Adrenal gland (tissue), 19 donors: ENCODE measurements at places on chromosomes 5 and 9. TPM values are rescaled to one million over a fixed set of nuclear protein-coding genes. Genes with fewer than 3 reads are reported as not detected.

GRCh38 chr9:12726795-12727194, 33.6 kb downstream of the TYRP1 start:
- no peak for DNase-seq
- no peaks in the 10 kb centered on the region for H3K27me3 ChIP-seq
- no peaks in the 10 kb centered on the region for H3K4me1 ChIP-seq
- no peaks in the 10 kb centered on the region for H3K36me3 ChIP-seq
- no peak overlapping the region for H3K4me3 ChIP-seq

The RNF208 gene
- 8.5 TPM for total RNA-seq

The BICD2 gene
- total RNA-seq: 21.1 TPM

The CMYA5 gene
- 0.12 TPM for total RNA-seq

GRCh38 chr5:95712347-95712958, 18.7 kb upstream of the RHOBTB3 start:
- no peaks in the 10 kb centered on the region for H3K4me1 ChIP-seq
- no peak overlapping the region for H3K4me3 ChIP-seq
- no peaks in the 10 kb centered on the region for H3K27me3 ChIP-seq
- peak; percentile 38 for DNase-seq
- H3K36me3 ChIP-seq: no peaks in the 10 kb centered on the region

DNA sequence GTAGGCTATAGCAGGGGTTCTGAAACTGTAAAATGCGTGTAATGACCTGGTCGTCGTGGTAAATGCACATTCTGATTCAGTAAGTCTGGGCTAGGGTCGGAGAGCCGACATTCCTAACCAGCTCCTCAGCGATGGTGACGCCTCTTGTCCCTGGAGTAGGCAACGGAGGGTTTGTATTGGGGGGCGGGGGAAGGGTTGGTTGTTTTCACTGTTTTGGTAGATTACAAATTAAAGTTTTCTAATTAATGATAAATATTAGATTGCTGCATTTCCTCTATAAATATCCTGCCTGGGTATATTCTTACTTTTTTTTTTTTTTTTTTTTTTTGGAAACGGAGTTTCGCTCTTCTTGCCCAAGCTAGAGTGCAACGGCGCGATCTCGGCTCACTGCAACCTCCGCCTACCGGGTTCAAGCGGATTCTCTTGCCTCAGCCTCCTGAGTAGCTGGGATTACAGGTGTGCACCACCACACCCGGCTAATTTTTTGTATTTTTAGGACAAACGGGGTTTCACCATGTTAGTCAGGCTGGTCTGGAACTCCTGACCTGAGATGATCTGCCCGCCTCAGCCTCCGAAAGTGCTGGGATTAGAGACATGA, 566 bp upstream of the ALDH7A1 start:
- no peak overlapping the region for H3K4me3 ChIP-seq
- H3K27me3 ChIP-seq: no peaks in the 10 kb centered on the region
- peak; percentile 49 for DNase-seq
- H3K27ac ChIP-seq: no peak overlapping the region
- H3K4me1 ChIP-seq: peaks cover 3% of the 10 kb centered on the region
- no peaks in the 10 kb centered on the region for H3K36me3 ChIP-seq

DNA sequence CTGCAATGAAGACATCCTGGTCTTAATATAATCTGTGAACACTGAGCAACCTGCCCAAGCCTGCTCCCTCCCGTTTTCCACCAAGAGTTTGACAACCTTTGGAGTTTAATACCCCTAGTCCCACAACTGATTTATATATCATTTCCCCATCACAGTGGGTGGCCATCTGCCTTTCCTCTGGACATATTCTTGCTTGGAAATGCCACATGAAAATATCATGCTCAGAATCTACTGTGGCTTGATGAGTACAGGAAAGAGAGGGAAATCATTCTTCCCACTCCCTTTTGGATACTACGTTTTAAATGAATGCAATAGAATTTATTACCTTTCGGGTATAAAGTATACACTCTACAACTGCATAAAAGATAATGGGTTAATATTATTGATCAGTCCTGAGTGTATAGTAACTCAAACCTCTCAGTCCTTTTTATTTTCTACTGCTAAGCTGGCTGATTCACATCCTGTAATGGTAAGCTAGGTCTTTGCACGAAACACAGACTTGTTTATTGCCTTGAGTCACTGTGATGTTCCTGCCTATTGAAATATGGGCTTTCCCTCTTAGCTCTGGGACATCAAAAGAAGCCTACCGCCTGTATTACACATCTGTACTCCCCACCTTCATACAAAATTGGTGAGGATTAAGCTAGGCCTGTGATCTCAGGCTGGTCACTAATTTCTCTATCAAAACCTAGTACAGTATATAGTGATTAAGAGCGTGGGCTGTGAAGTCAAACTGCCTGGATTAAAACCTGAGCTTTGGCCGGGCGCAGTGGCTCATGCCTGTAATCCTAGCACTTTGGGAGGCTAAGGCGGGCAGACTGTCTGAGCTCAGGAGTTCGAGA, 67.6 kb upstream of the NR5A1 start:
- no peak overlapping the region for H3K4me3 ChIP-seq
- no peak for DNase-seq
- no peak overlapping the region for H3K27ac ChIP-seq
- no peaks in the 10 kb centered on the region for H3K27me3 ChIP-seq
- no peaks in the 10 kb centered on the region for H3K4me1 ChIP-seq
- no peaks in the 10 kb centered on the region for H3K36me3 ChIP-seq

DNA sequence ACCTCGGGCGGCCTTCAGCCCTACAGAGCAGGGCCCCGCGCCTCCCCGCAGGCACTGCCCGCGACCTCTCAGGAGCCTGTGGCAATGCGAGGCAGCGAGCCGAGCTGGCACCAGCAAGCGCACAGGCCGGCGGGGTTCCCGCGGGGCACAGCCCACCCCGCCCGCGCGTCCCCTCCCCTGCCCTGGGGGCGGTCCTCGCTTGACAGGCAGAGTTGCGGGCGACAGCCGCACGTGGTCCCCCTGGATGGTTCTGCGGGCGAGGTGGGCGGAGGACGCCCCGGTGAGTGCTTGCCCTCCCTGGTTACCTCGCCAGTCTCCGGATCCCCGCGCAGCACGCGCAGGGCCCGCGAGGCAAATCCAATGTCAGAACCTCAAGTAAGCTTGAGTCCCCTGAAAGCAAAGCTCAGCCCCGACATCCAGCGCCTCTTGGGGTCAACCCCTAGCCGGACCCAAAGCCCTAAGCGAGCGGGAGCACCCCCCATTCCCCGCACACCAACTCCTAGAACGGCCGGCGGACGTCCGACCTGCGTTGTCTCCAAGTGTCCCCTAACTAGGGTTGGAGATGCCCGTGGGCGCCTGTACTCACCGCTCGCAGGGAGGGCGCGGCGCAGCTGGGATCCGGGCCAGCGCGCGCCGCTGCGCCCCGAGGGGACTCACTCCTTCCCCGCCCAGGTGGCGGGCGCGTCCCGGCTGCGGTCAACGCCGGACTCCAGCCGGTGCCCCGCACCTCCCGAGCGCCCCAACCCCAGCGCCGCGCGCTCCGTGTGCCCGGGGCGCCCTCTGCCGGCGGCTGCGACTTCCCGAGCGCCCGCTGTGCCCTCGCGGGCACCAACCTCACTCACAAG, at the start of gene DRD1:
Gene DRD1, minus strand, starts transcription at position 123 of the 845 bp plus-strand sequence. CDS start 1,083 bp downstream, outside the sequence.
- no peaks in the 10 kb centered on the region for H3K36me3 ChIP-seq
- no peaks in the 10 kb centered on the region for H3K4me1 ChIP-seq
- H3K27me3 ChIP-seq: peaks cover 31% of the 10 kb centered on the region
- no peak within 1 kb of the TSS for H3K27ac ChIP-seq

DNA sequence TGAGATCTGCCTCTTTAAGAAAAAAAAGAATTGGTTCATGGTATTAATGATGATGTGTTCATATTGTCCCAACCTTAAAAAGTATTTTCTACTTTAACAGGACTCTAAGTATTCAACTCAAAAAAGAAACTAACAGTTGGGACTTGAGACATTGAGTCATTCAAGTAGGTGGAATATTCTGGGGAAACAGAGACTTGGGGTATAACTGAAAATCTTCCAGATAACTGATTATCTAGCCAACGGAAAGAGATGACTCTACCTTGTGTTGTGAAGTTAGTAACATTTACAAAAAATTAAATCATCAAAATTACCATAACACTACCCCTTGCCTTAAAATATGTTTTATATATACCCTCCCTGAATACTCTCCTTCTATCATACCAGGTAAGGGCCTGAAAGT, 19.1 kb downstream of the OXCT1 start:
- H3K4me1 ChIP-seq: no peaks in the 10 kb centered on the region
- no peak for DNase-seq
- H3K27me3 ChIP-seq: no peaks in the 10 kb centered on the region
- H3K36me3 ChIP-seq: peaks cover 19% of the 10 kb centered on the region
- no peak overlapping the region for H3K4me3 ChIP-seq
- H3K27ac ChIP-seq: no peak overlapping the region

DNA sequence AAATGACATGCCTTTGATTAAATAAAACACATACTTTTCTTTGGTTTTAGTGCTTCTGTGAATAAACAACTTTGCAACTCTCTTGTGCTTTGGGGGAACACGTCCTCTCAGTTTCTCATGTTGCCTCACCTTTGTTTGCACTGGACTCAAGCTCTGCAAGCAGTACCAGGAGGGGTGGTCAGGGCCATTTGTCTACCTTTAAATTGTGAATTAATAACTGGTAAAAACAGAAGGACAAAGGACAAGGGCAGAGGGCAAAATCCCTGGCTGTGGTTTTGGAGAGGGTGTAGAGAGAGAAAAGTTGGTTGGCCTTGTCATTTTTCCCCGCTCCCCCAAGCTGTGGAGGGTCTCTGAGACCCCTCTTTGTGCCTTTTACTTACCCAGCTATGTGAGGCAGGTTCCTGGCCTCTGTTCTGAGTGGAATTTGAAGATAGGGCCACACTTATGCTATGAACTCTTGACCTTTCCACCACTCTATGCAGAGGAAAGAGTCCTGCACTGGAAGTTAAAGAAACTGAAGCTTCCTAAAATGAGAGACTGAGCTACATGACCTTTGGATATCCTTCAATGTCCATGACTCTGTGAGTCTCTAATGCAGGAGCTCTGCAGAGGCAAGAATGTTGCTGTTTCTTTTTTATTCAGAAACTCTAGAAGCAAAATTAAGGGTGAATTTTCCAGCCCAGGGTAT, 55.1 kb upstream of the MOCS2 start:
- no peak overlapping the region for H3K27ac ChIP-seq
- no peak for DNase-seq
- H3K4me3 ChIP-seq: no peak overlapping the region
- no peaks in the 10 kb centered on the region for H3K27me3 ChIP-seq

The SH3TC2 gene
- 0.52 TPM for total RNA-seq

DNA sequence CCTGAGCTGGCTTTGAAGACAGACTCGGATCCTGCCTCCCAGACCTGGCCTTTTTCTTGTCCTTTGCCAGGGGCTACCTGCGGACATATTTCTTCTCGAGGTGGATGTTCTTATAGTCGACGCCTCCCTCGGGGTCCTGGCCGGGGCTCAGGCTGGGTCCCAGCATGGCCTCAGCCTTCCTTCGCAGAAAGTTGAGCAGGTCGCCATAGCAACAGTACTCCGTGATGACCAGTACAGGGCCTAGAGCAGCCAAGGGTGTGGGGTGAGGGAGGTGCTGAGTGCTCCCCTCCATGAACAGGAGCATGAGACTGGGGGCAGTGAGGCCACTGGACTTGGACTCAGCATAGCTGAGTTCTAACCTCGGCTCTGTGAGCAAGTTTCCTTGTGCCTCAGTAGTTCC, 26.7 kb downstream of the CSF1R start:
- peak; percentile 11 for DNase-seq
- no peak overlapping the region for H3K4me3 ChIP-seq
- H3K4me1 ChIP-seq: no peaks in the 10 kb centered on the region
- H3K27me3 ChIP-seq: no peaks in the 10 kb centered on the region
- H3K36me3 ChIP-seq: peaks cover 14% of the 10 kb centered on the region

DNA sequence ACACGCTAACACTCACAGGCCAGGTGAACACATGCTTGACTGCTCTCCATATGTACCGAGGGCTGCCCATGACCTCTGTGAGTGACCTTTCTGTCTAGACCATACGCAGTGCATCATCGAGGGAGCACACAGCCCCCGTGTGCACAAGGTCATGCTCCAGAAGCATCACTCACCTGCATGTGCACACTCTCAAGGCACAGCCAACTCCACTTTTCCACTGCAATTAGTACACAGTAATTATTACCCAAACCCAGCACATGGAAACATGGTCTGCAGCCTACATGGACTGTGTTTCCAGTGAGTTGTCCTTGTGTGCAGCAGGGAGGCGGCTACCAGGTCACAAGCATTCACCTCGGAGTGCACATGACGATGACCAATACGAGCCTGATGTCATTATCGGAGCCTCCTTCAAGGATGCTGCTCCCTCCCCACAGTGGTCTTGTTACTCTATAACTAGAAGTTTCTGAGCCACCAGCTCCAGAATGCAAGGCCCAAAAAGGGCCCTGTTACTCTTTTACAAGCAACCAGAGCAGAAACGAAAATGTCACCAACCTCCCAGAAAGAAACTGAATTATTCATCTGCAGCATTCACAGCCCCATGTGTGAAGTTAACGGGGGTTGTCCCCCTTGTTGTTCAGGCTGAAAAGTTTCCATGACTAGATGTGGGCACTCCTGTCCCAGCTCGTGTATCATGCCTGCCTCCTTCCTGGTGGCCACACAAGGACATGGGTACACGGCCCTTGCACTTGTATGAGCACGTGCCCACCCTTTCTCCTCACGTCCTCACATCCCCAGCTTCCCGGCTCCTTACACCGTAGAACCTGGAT, 31.2 kb downstream of the SEMA4D start:
- H3K4me1 ChIP-seq: peaks cover 7% of the 10 kb centered on the region
- no peak for DNase-seq
- no peak overlapping the region for H3K27ac ChIP-seq
- no peaks in the 10 kb centered on the region for H3K36me3 ChIP-seq

The SLC45A2 gene
- total RNA-seq: not detected

DNA sequence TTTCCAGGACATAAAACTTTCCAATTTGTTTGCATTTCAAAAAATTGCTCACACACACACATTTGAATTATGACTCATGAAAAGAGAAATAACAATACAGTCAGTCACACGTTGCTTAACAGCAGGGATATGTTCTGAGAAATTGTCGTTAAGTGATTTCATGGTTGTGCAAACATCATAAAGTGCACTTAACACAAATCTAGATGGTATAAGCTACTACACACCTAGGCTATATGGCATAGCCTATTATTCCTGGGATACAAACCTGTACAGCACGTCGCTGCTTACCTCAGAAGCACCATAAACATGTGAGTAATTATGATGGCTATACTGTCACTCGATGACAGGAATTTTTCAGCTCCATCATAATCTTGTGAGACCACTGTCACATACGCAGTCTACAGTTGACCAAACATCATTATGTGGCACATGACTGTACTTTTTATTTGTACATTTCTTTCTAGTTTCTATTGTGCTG, 378.2 kb downstream of the ACTL7B start:
- no peak for DNase-seq
- H3K4me3 ChIP-seq: no peak overlapping the region
- H3K27ac ChIP-seq: no peak overlapping the region

The OTP gene
- total RNA-seq: not detected

GRCh38 chr5:172542651-172543131, 88.4 kb upstream of the SH3PXD2B start:
- H3K27ac ChIP-seq: no peak overlapping the region
- DNase-seq: no peak
- no peaks in the 10 kb centered on the region for H3K4me1 ChIP-seq
- H3K4me3 ChIP-seq: no peak overlapping the region

- no peak overlapping the region for H3K27ac ChIP-seq
- no peaks in the 10 kb centered on the region for H3K36me3 ChIP-seq
- H3K4me1 ChIP-seq: no peaks in the 10 kb centered on the region
- H3K4me3 ChIP-seq: no peak overlapping the region
Observed at GRCh38 chr9:26800322-26800721, 92.3 kb downstream of the CAAP1 start.
